ENCODE measurements at places on chromosomes 2 and 18.

GRCh38 chr2:3386448-3386958 is 7.0 kb downstream of the TRAPPC12 start:
- no peak for DNase-seq

DNA sequence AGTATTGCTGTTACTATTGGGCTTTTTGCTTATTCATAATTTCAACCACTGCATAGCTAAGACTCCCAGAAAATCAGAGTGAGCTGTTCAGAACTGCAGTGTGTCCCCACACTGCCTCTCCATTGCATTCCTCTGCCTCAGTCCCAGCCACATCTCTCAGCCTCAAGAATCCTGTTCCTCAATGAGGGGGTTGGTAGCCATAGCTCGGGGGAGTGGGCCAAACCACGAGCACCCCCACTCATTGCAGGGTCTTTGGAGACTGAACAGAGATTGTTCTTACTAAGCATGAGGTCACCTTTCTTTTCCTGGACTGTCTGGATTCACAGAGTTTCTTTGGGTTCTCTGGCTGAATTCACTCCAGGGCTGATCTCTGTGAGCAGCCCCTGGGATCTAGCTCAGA is 161.1 kb downstream of the GFPT1 start:
- DNase-seq = no peak

DNA sequence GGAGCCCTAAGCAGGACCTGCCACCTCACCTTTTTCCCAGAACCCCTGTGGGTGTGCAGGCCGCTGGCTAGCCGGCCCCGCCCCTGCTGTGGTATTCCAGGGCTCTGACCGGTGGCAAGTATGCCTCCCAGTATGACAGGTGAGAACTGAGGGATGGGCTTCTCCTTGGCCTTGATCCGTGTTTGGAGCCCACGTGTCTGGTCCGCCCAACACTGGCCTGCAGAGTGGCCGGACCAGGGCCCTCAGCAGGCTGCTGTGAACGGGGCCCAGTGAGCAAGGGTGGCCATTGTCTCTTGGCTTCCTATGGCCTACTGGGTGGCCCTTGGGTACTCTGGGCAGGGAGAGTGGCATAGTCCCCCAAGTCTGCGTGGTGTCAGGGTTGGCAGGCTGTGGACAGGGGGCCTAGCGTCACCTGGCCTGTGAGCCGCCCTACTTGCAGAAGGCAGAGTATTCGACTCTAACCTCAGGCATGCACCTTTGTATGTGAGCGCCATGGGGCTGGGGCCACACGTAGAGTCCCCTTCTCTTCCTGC is 1.8 kb downstream of the RNPEPL1 start:
- peak; percentile 68 for DNase-seq

GRCh38 chr18:65876310-65876709 is 125.5 kb downstream of the CDH7 start:
- DNase-seq = no peak

DNA sequence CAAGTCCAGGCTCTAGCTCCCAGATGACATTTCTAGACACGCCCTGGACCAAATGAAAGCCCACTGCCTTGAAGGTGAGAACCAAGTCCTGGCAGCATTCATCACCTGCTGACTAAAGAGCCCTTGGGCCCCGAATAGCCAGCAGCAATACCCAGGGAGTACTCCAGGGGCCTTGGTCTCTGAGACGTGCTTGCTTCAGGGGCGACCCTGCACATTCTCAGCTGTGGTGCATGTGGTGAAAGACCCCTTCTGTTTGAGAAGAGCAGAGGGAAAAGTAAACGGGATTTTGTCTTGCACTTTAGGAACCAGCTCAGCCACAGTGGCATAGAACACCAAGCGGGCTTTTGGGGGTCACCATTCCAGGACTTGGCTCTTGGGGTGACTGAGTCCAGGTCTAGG is 260.5 kb upstream of the MYT1L start:
- no peak for DNase-seq

DNA sequence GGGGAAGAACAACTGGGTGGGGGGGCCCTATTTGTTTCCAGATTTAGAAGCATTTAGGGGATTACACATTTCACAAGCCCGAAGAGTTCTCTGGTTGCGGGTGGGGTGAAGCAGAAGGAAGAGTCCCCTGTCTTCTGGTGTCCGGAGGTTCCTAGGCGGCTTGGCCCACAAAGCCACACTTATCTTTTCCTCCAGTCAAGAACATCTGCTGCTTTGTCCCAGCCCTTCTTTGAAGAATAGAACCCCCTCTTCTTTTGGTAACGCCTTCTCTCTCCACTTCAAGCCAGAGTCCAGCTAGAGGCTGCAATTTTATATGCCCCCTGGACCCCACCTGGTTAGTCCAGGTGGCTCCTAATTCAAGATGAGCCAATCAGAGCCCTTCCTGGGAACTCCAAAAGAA is 15.8 kb downstream of the BOLA3 start:
- no peak for DNase-seq

GRCh38 chr2:201260302-201260800 is at the start of gene CASP8:
TSS of gene CASP8 (plus strand) at chr2:201260536. CDS start at chr2:201266487, 5,951 bp downstream.
- DNase-seq = peak; percentile 87

DNA sequence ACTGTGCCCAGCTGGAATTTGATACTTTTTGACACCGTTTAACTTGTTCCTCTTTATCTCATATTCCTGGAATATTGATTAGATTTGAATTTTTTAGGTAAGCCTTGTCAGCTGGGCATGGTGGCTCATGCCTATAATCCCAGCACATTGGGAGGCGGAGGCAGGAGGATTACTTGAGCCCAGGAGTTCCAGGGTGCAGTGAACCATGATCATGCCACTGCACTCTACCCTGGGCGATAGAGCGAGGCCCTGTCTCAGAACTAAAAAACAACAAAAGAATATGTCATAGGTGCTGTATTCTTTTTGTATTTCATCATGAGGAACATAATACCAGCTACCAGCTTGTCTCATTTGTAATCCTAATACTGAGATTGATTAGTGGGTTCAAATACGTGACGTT is 90.3 kb downstream of the ZNF532 start:
- DNase-seq = no peak

GRCh38 chr2:50875561-50875960 is 156.4 kb downstream of the NRXN1 start:
- DNase-seq = no peak

DNA sequence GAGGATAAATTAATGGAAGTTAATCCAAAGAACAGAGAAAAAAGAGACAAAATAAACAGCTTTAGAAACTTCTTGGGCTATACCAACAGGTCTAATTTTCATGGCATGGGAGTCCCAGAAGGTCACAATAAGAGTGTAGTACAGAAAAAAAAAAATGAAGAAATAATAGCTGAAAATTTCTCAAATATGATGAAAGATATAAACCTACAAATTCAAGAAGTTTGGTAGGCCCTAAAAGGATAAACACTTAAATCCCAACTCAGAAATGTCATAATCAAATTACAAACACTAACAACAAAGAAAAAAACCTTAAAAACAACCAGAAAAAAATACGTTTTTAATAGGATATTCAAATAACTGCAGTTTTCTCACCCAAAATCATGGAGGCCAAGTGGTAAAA is 229.3 kb upstream of the ZEB2 start:
- no peak for DNase-seq

- DNase-seq = no peak
Observed at GRCh38 chr2:98346311-98347236, at the start of gene CNGA3. TSS of gene CNGA3 (plus strand) at chr2:98346456. CDS start at chr2:98369976, 23,520 bp downstream.

GRCh38 chr2:85246348-85246747 is 81.4 kb downstream of the TGOLN2 start:
- DNase-seq = peak; percentile 24

- no peak for DNase-seq
Observed at GRCh38 chr2:186590759-186591505, 1.1 kb downstream of the ITGAV start.

DNA sequence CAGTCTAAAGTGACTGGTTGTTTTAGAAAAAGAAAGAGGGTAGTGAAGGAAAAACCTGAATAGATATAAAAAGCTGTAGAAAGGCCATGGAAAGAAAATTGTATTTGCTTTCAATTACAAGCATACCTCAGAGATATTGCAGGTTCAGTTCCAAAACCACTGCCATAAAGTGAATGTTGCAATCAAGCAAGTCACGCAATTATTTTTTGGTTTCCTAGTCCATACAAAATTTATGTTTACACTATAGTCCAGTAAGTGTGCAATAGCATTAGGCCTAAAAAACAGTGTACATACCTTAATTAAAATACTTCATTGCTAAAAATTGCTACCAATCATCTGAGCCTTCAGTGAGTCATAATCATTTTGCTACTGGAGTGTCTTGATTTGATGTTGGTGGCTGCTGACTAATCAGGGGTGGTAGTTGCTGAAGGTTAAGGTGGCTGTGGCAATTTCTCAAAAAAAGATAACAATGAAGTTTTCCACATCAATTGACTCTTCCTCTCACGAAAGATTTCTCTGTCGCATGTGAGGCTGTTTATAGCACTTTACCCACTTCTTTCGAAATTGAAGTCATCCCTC is 2003.8 kb upstream of the PIK3C3 start:
- DNase-seq = no peak

GRCh38 chr18:79515331-79515730 is 119.6 kb downstream of the NFATC1 start:
- DNase-seq = peak; percentile 51

GRCh38 chr2:14891546-14891945 is 259.0 kb downstream of the LRATD1 start:
- no peak for DNase-seq

DNA sequence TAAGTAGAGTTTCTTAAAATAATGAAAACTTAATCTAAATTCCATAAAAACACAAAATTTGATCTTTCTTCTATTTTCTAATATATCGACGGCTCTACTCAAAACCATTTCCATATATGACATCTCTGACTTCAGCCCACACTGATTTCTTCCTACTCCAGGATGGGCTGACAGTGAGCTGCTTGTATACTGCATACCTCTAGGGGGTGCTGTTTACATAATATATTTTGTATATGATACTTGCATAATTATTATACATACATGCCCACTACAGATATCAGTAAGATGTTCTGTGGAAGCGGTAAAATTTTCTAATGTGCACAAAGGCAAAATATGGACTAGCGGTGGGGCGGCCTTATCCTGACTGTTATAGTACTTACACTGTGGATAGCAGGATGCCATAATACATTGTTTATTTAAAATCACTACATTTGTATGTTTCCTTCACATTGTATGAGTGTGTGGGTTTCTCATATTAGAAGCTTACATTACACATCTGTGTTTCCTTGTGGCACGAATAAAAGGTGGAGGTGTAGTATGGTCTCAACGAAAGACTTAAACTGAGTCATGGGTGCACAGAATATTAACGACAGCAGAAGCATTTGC is 66.1 kb upstream of the NXPH2 start:
- no peak for DNase-seq

GRCh38 chr2:71499691-71500090 is 46.3 kb downstream of the DYSF start:
- DNase-seq = peak; percentile 68

GRCh38 chr2:215817046-215817445 is 196.3 kb downstream of the MREG start:
- no peak for DNase-seq

- DNase-seq = no peak
Observed at GRCh38 chr2:220134756-220135534, 507.5 kb downstream of the SLC4A3 start.

DNA sequence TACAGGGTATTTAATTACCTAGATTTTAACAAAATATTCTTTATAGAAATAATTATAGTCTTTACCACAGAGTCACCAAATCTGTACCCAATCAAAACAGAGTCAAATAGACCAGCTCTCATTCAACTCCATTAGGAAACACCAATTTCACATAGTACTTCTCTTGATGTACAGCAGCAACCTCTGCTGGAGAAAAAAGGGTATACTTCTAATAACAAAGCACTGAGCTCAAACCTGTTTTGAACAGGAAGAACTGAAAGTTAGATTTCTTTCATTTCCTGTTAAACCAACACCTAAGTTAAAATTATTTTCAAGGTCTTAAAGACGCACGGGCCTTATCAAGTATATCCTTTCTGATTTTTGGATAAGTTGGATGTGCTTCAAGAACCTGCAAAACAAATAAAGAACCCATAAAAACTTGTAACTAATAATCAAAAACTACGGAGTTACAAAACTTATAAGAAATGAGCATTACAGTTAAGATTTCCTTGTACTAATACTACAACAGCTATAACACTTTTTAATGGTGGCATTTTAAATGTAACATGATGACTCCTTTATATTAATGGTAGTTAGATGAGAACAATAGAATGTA is 79.0 kb downstream of the TTC21B start:
- no peak for DNase-seq

DNA sequence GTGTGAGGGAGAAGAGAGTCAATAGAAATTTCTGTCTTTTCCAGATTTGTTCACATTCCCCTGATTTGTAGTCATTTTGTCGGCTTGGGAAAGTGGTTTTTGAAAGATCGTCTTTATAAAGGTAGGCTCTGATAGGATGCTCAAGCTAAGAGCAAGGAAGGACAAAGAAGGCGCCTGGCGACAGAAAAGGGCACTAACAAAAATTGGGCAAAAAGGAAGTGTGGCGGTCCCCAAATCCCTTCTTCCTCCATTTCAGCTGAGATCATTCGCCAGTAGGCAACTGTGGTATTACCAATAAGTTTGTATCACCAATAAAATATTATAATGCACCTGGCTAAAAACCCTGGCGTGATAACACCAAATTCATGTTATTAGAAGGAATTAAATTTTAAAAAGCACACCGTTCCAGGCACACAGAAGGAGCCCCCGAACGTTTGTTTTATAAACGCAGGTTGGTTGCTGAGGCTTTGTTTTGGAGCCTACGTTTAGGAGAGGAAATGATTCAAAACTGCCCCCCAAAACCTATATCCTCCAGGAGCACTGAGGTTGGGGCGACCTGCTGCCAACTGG is 756 bp upstream of the PTPN4 start:
- DNase-seq = no peak

DNA sequence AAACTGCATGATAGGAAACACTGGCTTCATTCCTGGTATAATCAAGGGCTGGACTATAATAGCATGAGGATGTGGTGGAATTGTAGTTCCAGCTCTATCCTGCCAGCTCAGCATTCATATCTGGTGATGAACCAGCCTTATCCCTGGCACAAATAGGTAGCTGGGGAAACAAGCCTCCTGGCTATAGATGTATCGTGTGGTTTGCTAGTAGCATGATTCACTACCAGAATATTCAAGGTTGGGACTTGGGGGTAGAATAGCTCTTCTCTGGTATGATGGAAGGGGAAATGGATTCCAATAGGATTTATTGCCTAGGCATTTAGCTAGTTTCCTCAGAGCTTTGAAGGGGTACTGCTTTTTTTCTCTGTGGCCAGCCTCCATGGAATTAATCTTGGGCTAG is 532.8 kb downstream of the FBXO15 start:
- no peak for DNase-seq

DNA sequence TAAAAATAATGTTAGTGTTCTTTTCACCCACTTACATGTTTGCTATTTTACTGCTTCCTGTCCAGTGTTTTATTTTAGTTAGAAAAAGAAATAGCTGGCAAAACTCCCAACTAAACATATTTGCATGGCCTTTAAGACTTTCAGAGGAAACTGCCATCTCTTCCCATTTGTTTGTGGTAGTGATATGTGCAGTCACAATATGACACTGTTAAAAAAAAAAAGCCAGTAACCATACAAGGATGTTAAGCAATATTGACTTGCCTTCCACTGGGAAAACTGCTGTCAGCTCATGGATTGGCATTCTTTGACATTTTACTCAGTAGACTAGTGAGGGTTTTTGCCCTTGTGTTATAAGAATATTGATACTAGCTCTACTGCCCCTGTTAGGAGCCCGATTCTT is 29.1 kb downstream of the XIRP2 start:
- DNase-seq = no peak

- no peak for DNase-seq
Observed at GRCh38 chr2:128526455-128526976, 207.8 kb upstream of the HS6ST1 start.

All from cardiac septum (tissue), 1 donor.